Stimulated activated CD8-positive, alpha-beta memory T cell treated with anti-CD3 and anti-CD28 coated beads, Interleukin-7, amount 100 ng/mL, for 1 hour (primary cell): ENCODE measurements at places on chromosomes 4 and X.

GRCh38 chr4:94690851-94691254 is 66.9 kb upstream of the BMPR1B start:
- no peak for DNase-seq

GRCh38 chr4:180682776-180683175 is 1560.4 kb upstream of the TENM3 start:
- no peak for DNase-seq

- DNase-seq, result no peak
These were observed 147.2 kb upstream of the RBPJ start for GRCh38 chr4:26173619-26174018.

DNA sequence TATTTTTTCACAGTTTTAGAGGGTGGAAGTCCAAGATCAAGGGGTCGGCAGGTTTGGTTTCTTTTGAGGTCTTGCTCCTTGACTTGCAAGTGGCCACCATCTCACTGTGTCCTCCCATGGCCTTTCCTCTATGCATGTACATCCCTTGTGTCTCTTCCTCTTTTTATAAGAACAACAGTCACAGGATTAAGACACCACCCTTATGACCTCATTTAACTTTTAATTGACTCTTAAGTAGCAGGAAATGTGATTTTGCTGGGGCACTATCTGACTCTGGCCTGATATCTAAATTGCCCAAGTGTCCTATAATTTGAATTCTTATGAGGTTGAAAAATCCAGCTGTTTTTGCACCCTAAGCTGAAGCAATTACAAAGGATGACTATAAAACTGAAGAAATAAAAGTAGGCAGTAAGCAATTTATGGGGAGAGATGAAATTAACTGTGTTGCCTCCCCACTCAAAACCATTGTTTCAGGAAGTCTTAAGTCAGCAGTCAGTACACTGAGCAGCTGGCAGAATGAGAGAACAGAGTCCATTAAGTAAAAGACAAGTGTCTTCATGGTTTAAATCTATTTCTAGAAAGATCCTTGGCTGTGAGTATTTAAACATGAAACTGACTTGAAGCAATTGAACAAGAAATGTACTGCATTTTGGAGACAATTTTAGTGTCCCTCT is 601.3 kb downstream of the SPRY1 start:
- DNase-seq, result no peak

DNA sequence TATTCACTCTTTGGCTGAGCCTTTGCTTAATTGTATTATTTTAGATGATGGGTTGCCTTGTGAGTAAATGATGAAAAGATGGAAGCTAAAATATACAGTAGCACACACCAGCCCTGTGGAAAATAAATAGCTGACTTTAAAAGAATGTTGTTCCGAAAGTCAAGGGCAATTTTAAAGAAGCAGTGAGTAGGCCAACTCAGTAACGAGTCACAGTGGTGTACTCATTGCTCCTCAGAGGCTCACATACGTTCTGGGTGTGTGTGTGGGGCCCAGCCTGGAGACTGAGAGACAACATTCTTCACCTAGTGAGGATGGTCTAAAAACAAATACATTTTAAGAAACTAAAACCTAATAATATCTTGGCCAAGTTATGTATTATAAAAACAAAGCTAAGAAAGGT is 640.3 kb downstream of the TRIML1 start:
- no peak for DNase-seq

GRCh38 chrX:37800717-37801116 is 20.9 kb downstream of the CYBB start:
- no peak for DNase-seq

DNA sequence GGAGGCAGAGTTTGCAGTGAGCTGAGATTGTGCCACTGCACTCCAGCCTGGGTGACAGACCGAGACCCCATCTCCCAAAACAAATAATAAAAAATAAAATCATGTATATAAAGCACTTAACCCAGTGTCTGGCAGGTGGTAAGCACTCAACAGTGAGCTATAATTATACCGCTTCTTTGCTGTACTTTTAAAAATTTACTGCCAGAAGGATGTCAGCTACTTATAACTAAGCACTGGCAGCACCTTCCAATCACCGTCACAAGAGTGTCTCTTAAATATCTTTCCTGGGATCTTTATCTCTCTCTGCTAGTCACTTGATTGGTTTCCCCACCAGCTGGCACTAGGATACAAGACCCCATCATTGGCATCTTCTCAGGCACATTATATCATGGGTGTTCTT is 53.9 kb upstream of the DAPP1 start:
- DNase-seq, result no peak

- no peak for DNase-seq
These were observed 2138.8 kb downstream of the PCDH7 start for GRCh38 chr4:32858971-32859370.

- DNase-seq, result no peak
These were observed 9.3 kb downstream of the RNF4 start for GRCh38 chr4:2478229-2478628.

- no peak for DNase-seq
These were observed 29.9 kb downstream of the FGFRL1 start for GRCh38 chr4:1041147-1041935.

DNA sequence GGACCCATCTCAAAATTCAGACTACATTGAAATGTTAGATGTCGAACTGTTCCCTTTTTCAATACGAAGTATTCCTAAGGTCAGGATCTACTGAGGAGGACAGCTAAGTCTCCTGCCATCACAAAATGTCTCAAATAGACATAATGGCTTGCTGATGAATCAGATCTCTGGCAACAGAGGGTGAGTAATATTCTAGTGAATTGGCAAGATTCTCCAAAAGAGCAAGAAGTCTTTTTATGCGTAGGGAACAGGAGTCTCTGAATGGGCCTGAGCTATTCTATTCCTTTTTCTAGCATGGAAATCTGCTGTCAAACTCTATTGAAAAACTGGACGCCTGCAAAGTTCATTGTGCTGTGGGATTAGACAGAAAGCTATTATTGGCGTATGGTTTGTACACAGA is 145.4 kb downstream of the FNIP2 start:
- no peak for DNase-seq

- DNase-seq, result no peak
These were observed 27.1 kb upstream of the SLC25A6 start for GRCh38 chrX:1418901-1419544.

- no peak for DNase-seq
These were observed 1.8 kb downstream of the SEPTIN6 start for GRCh38 chrX:119690921-119691716.

DNA sequence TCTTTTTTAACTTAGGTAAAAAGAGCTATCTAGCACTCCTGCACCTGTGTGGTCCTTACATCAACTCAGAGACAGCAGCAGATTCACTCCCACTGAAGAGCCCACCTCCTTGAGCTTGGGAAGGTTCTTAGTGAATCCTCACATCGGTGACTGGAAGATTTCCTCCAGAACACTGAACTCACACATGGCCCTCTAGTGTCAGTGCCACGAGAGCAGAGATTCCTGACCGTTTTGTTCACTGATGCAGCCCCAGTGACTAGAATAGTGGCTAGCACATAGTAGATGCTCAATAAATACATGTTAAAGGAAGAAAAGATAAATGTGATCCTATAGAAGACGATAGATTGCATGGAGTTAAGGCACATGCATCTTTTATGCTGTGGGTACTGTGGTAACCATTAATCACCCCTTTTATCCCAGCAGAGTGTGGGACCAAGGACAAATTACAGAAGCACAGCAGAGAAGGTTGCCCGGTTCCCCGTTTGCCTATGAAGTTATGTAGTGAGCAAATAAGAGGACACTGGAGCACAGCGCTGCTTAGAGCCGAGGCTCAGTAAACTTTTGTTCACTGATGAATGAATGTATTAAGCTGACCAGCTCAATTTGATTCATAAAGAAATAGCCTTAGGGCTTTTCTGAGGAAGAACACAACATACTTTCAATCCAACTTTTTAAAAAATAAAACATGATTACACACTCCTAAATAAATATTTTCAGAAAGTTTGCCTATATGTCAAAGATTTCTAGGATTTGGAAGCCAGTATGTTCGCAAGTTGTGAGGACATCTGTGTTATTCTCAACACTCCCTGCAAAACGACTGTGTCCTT is 8.7 kb downstream of the GASK1B start:
- DNase-seq, result no peak

DNA sequence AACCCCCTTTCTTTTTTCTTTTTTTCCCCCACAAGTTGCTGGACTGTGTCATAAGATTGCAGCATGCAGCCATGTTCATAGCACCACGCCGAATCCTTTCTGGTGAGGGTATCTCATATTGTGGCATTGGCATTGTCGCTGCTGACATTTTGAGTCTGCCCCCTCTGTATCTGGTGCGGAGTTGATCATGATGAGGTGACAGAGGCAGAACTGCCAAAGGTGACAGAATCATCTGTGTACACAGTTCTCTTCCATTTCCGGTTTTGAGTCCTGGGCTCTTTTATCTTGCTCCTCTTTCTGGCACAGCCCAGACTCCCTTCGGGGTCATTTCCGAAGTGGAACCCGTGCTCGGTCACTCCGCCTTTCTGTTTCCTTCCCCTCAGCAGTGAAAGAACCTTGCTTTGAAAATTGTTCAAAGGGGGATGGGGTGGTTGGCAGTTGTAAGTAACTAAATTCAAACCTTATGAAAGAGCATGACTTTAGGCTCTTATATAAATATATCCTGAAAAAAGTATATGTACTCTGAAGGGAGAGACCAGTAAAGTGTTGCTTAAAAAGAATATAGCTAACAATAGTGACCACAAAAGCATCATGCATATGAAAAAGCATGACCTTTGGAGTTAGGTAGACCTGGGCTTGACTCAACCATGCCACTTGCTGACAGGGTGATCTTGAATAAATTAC is 55.0 kb upstream of the BMP2K start:
- no peak for DNase-seq

DNA sequence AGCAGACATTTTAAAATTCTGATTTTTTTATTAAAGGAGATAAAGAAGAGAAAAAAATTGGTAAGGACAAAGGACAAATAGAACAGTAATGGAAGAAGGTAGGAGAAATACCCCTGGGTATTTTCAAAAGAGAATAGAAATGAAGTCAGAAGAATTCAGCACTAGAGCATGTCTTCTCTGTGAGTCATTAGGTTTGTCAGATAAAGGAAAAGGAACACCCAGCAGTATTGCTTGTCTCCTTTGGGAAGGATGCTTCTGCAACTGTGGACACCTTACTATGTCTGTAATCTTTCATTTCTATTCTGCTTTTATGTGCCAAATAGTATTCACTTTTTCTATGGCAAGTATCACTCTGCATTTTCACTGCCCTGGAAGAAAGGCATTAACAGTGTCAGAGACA is 24.0 kb upstream of the PCDH7 start:
- DNase-seq, result no peak

GRCh38 chr4:169945636-169946035 is 80.6 kb downstream of the MFAP3L start:
- DNase-seq, result no peak

- no peak for DNase-seq
These were observed 88.0 kb downstream of the FNIP2 start for GRCh38 chr4:158856852-158857251.

DNA sequence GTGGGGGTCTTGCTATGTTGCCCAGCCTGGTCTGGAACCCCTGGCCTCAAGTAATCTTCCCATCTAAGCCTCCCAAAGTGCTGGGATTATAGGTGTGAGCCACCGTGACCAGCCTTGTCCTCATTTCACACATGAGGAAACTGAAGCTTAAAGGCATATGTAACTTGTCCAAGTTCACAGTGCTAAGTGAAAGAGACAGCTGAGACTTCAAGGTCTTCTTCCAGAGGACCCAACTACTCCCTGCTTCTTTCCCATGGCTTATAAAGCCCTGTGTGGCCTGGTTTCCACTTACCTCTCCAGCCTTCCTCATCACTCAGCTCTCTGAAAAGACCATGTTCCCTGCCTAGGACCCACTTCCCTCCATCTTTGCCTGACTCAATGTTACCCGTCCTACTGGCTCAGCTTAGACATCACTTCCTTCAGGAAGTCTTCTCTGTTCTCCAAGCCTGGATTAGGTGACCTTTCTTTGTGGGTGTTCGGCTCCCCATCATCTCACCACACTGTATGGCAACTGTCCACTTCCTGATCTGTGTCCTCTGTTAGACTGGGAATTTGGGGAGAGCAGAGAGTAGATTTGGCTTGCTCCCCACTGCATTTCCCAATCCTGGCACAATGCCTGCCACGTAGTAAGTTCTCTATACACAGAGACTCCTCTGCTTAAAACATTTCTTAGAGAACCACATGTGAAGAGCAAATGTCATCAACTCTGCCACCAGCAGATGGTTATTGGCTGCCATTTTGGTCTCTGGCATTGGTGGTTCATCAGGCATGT is 30.4 kb upstream of the LAMP2 start:
- DNase-seq, result no peak

GRCh38 chrX:113059714-113060113 is 219.1 kb upstream of the AMOT start:
- no peak for DNase-seq

DNA sequence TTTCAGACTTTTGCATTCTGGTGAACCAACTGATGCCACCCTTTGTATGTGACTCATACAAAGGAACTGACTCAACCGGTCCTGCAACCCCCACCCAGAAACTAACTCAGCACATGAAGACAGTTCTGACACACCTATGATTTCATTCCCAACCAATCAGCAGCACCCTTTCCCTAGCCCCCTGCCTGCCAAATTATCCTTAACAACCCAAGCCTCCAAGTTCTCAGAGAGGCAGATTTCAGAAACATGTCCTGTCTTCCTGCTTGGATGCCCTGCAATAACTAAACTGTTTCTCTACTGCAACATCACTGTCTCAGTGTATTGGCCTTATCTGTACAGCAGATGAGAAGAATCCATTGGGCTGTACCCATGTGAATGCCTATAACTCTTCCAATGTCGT is 284.7 kb downstream of the CAMK2D start:
- no peak for DNase-seq

DNA sequence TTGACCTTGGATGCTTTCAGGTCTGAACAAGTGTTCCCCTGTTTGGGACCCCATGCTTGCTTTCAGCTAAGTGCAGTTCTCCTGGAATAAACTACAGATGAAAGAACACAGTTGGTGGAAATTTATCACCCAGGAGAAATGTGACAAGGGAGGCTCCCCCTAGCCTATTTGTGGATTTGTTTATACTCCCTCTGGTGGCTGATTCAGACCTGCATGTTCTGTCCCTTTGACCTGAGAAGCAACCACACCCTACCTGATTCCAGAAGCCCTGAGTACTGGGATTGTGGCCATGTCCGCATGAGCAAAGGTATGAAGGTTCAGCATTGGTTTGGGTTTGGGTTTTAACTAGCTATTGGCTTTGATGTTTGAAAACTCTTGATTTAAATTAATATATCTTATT is 440.9 kb downstream of the MID1IP1 start:
- DNase-seq, result no peak

GRCh38 chrX:69016293-69016941 is 148.8 kb downstream of the PJA1 start:
- no peak for DNase-seq

GRCh38 chr4:12211636-12212035 is 782.9 kb upstream of the HS3ST1 start:
- no peak for DNase-seq

DNA sequence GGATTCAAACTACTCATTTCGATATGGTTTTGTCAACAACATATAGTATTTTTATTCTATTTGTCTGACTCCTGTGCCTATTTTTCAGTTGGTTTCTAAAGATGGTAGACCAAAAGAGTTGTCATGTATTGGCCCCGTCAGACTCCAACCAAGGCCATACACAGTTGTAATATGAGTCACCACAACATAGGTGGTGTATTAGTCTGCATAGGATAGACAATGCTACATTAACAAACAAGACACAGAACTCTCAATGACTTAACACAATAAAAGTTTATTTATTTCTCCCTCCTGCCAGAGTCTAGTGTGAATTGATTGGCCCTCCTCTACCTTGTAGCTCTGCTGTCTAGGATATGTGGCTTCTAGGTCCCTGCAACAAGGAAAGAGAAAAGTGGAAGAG is 45.9 kb downstream of the ARL9 start:
- DNase-seq, result no peak

GRCh38 chr4:86855572-86855971 is 6.4 kb upstream of the SLC10A6 start:
- DNase-seq, result no peak
